GM12865 (cell line): ENCODE measurements at places on chromosomes 4 and X.

GRCh38 chr4:41394481-41394894, 137.8 kb downstream of the UCHL1 start:
- no peak for DNase-seq

DNA sequence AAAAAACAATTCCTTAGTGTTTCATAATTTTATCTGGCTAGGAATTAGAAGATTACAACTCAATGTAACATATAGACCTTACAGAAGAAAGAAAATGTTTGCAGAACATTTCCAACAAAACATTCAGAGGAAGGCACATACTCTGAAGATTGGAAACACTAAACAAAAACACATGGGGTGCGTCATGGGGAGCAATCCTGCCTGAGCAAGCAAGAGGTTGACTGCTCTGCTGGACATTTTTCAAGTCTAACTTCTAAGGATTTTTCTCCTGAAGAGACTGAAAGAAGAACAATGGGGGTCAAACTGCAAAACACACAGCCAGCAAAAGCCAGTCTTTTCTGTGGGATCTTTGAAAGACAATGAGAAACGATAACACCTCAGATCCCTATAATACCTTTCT, 182.8 kb downstream of the GUCY2F start:
- no peak for DNase-seq

GRCh38 chr4:186698525-186698924, 25.1 kb downstream of the FAT1 start:
- no peak for DNase-seq

DNA sequence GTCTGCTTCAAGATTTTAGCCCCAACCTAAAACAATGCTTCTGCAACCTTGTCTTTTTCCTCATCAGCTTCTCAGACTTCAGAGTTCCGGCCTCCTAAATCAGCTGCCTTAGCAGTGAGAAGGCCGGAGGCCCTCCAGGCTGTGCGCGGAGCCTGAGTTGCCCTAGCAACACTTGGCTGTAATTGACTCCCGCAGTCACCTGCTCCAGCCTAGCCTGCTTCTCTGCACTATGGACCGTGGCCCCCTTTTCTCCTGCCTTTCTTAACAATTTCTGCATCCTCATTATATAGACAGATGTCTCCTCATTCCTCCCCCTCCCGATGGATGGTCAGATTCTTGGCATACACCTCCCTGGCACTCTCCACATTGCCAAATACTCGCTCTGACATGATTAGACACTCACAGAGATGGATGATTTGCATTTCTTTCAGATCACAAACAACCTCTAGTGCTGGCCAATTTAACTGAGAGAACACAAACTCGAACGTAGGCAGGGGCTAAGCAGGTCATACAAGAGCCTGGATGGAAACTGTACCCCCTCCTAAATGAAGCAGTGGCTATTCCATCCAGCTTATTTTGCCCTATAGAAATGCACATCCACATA, 9.5 kb upstream of the HUWE1 start:
- DNase-seq: no peak

- no peak for DNase-seq
These were observed 171.4 kb upstream of the ANXA3 start for GRCh38 chr4:78379991-78380729.

DNA sequence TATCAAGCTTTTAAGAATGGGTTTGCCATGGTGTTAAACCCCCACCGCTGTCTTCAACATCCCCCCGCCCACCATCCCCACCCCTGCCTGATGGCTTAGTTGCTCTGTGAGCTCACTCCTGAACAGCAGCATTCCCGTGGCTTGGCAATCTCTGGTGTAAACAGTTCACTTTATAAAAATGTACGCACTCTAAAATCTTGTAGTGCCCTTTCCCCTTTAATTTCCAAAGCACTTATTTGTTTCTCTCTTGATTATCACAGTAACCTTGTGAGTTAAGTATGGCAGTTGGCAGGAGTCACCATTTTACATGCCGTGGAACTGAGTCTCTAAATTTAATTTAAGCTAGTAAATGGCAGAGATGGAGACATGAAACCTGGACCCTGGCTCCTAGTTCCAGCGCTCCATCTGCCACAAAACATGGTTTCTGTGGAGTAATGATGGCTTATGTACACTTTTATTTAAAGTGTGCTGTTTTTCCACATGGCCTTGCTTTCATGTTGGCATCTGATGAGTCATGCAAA, 123.1 kb downstream of the AFF1 start:
- no peak for DNase-seq

DNA sequence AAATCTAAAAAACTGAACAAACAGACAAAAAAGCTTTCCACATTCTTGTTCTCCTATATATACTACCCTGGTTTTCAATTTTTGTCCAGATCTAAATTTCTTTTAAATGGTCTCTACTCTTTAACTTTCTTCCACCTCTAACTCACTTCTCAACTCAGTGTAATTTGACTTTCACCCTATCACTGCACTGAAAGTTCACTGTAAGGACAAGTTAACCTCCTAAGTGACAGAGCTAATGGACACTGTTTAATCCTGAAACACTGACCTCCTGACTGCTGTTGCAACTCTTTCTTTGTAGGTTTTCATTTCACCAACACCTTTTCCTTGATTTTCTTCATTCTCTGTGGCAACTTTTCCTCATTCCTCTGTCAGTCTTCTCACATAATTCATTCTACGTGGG, 50.0 kb downstream of the ATOH1 start:
- DNase-seq: no peak

DNA sequence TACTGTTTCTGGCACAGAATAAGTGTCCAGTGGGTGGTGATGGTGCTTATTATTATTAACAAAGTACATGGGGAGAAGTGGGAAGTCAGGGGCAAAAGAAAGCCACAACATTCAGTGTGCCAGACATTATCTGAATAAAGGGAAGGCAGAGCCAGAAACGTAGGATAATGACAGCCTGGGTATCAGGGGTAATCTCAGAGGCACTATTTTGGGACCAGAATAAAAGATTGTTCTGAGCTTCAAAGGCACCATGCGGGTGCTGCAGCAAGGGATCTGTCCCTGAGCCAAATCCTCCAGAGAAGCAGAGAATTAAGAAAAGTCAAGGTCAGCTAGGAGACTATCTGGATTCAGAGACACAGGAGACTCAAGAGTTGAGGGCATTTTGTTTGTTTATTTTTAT, 328.8 kb upstream of the GATB start:
- no peak for DNase-seq

DNA sequence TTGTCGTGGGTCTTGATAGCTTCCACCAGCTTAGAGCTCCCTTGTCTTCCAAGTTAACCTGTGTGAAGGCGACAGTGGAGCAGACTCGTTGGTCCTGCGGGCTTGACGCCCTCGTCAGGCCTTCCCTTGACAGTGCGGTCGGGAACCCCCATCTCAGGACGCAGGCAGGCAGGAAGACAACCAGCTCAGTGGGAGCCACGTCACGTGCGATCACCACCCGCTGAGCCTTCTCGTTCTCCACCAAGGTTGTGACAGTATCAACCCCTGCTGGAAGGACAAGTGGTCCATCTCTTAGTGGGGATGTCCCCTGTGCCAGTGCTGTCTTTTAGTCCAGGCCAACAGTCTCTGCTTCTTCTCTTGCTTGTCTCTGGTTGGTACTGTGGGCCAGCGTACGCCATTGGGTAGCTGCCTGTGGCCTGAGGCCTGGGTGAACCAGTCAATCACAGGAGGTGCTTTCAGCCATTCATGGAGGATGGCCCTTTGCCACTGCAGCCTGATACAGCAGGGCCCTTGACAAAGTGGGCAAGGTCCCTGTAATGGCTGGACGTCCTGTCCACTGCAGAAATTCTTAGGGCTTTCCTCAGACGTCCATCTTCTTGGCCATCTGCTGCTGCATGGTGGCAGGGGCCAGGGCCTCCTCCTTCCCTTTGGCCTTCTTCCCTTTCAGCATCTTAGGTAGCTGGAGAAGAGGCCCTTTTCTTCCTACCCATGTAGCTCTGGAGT, 31.4 kb downstream of the RGS12 start:
- peak; percentile 12 for DNase-seq

- no peak for DNase-seq
These were observed 24.1 kb downstream of the CXCL8 start for GRCh38 chr4:73764513-73764912.

GRCh38 chrX:135489542-135489941, 30.9 kb upstream of the INTS6L start:
- DNase-seq: peak; percentile 58

- DNase-seq: no peak
These were observed 627.4 kb upstream of the BOD1L1 start for GRCh38 chr4:14254926-14255325.

GRCh38 chr4:3791910-3792542, 25.8 kb downstream of the ADRA2C start:
- DNase-seq: peak; percentile 28
